ENCODE measurements at places on chromosomes 2 and 18.
A peak's percentile ranks its signal among the peaks of the same experiment; 100 is the strongest.

- no peak for DNase-seq
Observed at GRCh38 chr2:49067971-49068370, 86.3 kb downstream of the FSHR start.

DNA sequence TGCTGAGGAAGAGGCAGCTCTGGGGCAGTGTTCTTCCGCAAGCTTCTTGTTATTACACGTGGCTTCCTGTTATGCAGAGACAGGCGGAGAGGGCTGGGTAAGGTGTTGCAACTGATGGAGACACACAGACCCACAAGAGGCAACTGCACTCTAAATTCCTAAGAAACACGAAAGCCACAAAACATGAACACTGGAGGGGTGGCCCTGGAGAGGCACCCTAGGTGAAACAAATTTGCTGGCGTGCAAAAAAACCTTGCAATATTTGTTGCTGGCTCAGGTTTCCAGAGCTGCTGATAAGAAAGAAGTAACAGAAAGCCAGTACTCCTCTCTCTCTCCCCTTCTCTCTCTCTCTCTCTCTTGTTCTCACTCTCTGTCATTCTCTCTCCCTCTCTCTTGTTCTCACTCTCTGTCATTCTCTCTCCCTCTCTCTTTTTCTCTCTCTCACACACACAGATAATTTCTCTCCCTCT lies 31.8 kb downstream of the ARHGAP25 start:
- DNase-seq = peak; percentile 76

- no peak for DNase-seq
Observed at GRCh38 chr2:138716183-138716582, 64.0 kb downstream of the NXPH2 start.

DNA sequence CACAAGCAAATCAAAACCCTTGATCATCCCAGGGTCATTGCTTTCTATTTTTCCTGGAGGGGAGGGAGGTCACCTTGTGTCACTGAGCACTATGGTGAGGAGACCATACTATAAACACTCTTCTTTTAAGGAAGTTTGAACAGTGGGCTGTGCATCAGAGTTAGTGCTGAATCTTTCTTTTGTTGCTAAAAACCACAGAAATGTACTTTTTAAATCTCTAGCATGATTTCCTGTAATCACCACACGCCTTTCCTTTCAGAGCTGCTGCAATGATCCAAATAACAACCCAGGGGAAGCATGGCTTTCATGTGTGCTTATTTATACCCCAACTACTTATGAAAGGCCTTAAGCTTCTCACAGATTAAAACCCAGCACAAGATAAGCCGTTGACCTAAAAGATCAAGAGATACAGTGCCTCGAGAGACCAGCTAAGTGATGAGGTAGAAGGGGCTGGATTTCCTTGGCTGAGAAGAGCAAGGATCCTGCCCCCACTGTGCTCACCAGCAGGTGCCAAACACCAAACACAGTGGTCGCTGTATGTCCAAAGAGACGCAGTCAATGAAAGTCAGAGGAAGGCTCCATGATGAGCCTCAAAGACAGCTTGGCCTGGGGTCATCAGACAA lies 34.7 kb downstream of the TRABD2A start:
- no peak for DNase-seq

DNA sequence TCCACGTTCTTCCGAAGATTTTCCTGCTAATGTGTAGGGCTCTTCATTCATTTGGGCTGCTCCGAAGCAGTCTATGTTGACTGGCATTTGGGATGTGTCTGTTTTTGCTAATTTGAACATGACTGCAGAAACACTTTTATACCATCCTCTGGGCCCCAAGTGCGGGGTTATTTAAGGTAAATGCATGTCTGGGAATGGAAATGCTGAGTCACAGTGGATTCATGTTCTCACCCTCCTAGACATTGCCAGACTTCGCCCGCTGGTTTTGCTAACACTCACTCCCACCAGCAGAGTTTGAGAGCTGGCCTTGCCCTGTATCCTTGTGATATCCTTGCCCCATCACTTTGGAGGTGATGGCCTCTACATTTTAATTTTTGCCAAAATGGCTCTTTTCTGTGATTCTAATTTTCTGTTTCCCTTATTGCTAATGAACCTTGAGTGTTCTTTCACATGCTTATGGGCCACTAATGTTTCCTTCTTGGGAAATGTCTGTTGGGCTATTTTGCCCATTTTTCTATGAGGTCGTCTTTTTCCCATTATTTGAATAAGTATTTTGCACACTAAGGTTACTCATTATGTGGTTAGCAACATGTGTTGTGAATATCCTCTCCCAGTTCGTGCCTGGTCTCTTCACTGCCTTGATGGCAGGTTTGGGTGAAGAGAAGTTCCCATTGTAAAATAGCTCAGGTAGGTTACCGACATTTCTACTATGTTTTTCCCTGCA lies 204.1 kb downstream of the GLI2 start:
- no peak for DNase-seq

DNA sequence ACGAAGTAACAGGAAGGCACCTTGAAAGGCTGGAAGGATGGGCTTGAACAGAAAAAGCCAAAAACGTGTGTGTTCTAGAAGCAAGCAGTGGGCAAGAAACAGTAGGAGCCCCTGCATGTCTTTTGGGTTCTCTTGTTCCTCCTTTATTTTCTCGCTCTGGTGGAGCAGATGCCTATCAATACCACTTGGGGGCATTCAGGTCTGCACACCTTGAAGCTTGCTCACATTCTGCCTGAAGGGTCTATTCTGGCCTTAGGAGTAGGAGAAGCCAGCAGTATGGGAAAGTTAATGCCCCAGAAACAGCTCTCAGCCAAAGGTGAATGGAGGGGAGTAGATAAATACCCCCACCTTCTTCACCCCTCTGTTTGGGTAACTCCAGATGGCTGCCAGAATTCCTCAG lies 204.5 kb downstream of the TXNL1 start:
- no peak for DNase-seq

DNA sequence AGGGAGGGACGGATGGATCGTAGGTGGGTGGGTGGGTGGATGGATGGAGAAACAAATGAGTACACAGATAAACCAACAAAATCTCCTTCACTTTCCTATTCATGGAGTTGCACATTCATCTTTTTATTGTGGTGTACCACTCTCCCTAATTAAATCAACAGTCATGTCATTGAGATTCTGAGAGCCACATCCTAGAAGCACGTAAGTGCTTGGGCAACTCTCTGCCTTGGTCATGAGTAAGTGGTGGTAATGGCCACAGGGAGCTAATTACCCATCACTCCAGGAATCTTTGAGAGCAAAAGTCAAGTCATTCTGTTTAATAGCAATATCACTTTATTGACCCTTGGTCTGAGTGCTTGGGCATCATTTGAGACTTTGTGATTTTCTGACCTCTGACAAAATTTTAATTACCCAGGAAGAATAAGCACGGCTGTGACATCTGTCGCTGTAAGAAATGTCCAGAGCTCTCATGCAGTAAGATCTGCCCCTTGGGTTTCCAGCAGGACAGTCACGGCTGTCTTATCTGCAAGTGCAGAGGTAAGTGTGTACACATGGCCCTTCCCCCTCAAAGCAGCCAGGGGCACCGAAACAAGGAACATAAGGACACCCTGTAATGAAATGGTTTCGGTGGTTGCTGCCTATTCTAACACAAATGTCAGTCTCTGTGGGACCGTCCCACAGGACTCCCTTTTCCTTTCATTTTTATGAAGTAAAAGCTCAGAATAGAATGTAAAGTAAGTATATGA lies 85.9 kb downstream of the FEZ2 start:
- DNase-seq = no peak

GRCh38 chr2:37894601-37895000 lies 30.5 kb upstream of the RMDN2 start:
- DNase-seq = no peak

DNA sequence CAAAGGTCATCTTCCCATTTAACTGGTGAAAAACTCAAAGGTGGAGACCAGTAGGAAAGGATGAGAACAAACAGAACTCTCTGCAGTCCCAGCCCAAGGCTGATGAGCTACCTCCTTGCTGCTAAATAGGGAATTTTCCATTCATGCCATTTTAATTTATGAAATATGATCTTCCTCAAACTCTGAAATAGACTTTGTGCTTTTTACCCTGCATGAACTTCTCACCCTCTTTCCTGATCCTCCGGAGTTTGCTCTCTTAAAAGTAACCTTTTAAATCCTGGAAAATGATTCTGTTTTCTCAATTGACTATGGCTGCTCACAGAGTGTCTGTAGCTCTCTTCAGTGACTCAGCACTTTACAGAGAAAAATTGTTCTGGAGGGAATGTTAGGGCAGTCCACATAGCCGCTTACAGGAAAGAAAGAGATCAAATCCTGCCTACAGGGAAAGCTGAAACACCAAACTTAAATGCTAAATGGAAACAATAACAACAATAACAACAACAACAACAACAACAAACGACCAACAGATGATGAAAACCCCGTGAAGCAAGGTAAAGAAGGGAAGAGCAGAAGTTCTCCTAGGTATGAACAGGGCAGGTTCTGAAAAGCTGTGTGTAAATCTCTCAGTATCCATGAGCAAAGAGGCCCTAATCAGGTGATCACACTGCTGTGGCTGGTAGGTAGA lies 79.8 kb upstream of the SESTD1 start:
- no peak for DNase-seq

DNA sequence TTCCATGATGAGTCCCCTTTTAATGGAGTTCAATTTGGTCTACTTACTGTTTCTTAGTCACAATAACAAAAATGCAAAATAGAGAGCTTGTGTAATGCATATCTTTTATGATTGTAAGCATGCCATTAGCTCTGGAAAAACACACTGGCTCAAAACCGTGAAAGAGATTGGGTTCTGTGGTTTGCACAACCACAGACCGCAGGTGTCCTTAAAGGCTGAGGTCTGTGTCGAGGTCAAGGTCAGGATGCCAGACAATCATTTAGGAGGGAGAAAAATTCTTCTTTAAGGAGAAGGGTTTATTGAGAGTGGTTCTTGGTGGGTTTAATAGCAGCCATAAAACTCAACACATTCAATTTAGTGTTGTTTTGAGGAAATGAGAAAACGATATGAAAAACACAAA lies 487.2 kb downstream of the GALR1 start:
- no peak for DNase-seq

- DNase-seq = no peak
Observed at GRCh38 chr2:120385355-120386127, 39.6 kb downstream of the INHBB start.

- no peak for DNase-seq
Observed at GRCh38 chr2:242012956-242013764, 143.6 kb downstream of the RTP5 start.

GRCh38 chr2:20516646-20517341 lies 69.9 kb downstream of the RHOB start:
- no peak for DNase-seq

- no peak for DNase-seq
Observed at GRCh38 chr18:31302991-31303390, 15.0 kb upstream of the DSG1 start.

DNA sequence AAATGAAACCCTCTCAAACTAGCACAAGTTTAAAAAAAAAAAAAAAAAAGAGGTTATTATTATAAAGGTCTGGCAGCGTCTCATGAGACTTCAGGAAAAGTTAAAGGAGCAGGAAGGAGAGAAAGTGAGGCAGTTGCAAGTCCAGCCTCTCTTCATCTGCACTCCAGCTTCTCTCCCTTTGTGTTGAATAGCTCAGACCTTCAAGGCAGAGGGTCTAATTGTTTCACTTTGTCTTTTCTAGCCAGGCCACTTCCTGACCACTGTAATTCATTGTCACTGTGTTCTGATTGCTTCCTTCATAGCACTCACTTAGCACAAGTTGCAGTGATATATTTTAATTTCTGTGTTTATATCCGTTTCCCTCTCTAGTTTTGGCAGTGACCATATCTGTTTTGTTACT lies 99.9 kb downstream of the SPATS2L start:
- no peak for DNase-seq

GRCh38 chr2:27581417-27582128 lies 1.3 kb upstream of the ZNF512 start:
- no peak for DNase-seq

- no peak for DNase-seq
Observed at GRCh38 chr2:171652416-171652785, 34.9 kb upstream of the DYNC1I2 start.
